ENCODE measurements at places on chromosomes 11 and 22.

DNA sequence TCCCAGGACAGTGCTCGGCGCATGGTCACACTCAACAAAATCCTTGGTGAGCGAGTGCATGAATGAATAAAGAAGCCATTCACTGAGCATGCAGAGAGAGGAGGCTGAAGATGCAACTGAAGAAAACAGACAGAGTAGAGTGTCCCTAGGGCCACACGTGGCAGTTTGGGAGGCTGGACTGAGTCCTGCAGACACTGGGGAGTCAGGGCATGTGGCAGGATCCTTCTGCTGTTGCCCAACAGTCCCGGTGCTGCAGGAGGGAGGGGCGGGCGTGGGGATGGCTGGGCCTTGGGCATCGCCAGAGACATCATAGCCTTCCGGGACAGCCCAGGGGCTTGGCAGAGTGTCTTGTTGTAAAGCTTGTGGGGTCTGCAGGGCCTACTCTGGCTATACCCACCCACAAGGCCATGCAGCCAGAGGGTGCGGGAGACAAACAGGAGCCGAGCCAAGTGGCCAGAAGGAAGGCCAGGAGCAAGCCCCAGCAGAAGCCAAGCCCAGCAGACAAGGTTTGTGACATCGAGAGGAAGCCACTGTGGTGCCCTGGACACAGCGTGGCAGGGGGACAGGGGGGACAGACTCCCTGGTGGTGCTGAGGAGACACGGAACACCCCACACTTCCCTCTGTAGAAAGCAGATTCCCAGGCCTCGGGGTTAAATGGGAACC, 26.7 kb upstream of the FBLN1 start:
- no peak for DNase-seq

- DNase-seq: no peak
Measured at GRCh38 chr11:1936781-1937615, 10.1 kb upstream of the MRPL23 start.

GRCh38 chr11:44167046-44167445, 71.6 kb downstream of the EXT2 start:
- DNase-seq: peak; percentile 68

- DNase-seq: no peak
Measured at GRCh38 chr11:31337806-31338205, 31.7 kb downstream of the DCDC1 start.

DNA sequence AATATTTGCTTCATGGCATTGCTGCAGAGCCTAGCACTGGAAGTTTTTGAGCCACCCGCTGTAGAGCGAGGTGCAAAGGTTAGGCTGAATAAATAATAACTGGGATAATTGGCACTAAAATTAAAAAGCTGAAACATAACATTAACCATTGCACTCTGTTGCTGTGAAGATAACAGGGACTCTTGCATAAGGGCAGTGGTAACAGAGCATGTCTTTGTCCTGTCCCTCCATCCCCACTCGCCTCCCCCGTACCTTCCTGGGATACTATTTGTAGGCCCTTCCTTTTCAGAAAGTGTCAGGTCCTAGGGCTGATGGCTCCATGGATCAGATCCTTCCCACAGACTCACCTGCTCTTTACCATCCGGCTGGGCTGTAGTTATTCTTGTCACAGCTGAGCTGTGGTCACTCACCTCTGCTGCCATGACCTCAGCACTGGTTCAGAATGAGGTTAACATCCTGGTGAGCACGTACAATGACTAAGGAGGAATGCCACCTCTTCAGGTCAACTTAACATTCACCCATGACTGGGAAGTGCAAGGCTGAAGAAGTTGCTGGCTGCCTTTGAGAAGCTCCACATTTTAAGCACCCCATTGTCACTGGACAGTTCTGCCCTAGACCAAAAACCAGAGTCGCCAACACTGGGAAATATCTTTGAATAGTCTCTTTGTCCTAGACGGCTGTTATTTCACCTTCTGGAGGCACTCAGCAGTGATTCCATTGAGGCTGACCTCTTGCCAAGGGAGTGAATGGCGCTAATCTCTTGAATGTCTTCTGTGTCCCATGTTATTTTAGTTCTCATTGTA, 103.2 kb upstream of the KIRREL3 start:
- DNase-seq: no peak

- no peak for DNase-seq
Measured at GRCh38 chr11:15278128-15278527, 163.4 kb downstream of the INSC start.

- DNase-seq: peak; percentile 93
Measured at GRCh38 chr22:27252282-27253049, 549.1 kb downstream of the MN1 start.

- no peak for DNase-seq
Measured at GRCh38 chr11:131851964-131852755, 481.7 kb downstream of the NTM start.

GRCh38 chr11:12402025-12402424, 24.7 kb downstream of the PARVA start:
- no peak for DNase-seq

DNA sequence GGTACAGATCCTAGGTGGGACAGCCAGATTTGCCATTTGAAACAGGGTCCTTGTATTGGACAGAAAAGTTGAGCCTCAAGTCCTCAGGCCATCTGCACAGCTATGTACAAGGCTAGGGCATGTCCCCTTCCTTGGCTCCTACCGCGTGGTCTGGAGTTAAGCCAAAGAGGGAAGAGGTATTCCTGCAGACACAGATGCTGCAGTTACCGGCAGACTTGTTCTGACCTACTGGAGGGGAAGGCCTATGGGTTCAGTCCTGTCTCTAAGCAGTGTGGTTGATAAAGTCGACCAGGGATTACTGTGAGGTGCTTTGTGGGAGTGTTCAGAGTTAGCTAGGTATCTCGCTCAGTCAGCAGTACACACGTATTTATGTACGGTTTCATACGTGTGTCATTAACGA, 180.6 kb downstream of the ADAMTS15 start:
- DNase-seq: no peak

- DNase-seq: no peak
Measured at GRCh38 chr11:122714484-122714883, 59.0 kb downstream of the UBASH3B start.

GRCh38 chr22:49660321-49660720, 167.4 kb downstream of the BRD1 start:
- no peak for DNase-seq

DNA sequence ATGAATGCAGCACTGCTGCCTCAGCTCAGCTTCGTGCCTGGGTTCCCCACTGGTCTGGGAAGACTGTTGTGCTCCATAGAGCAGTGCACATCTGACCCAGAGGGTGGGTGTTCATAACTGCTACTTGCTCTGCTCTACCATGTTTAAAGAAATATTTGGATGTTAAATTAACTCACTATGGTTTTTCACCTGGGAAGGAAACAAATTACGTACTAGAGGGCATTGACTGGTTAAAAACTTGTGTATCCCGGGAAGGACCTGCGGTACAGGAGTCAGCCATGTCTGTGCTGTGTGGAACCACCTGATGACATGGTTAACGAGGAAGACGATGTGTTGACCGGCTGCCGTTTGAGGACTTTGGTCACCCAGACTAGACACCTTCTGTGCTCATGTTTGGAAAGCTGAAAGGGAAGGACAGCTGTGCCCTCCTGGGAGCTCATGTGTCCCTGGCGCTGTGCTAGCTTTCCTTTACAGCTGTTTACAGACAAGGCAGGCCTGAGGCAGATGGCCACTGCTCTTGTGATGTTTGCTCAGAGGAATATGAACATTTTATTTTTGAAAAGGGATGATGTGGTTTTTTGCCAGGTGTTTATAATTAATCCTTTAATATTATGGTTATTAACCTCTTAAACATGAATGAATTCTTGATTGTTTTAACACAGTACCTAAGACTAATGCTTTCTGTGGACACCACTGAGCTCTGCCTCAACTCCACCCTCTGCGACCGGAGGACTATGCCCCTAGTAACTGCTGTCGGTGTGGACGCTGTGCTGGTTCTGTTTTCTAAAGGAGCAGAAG, 14.3 kb upstream of the AIFM3 start:
- no peak for DNase-seq

DNA sequence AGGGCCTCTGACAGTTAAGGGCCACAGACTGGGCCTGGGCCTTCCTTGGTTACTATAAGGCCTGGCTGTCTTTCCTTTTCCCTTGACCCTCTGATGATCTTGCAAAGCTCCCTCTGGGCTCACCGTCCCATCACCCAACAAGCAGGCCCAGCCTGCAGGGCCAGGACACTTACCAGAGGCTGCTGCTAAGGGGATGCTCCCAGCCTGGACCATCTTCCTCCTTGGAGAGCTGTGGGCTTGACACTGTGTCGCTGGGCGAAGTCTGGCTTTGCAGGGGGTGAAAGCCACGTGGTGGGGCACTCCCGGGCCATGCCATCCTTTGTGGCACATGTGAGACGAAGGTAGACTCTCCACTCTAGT, 3.9 kb downstream of the C11orf24 start:
- no peak for DNase-seq

DNA sequence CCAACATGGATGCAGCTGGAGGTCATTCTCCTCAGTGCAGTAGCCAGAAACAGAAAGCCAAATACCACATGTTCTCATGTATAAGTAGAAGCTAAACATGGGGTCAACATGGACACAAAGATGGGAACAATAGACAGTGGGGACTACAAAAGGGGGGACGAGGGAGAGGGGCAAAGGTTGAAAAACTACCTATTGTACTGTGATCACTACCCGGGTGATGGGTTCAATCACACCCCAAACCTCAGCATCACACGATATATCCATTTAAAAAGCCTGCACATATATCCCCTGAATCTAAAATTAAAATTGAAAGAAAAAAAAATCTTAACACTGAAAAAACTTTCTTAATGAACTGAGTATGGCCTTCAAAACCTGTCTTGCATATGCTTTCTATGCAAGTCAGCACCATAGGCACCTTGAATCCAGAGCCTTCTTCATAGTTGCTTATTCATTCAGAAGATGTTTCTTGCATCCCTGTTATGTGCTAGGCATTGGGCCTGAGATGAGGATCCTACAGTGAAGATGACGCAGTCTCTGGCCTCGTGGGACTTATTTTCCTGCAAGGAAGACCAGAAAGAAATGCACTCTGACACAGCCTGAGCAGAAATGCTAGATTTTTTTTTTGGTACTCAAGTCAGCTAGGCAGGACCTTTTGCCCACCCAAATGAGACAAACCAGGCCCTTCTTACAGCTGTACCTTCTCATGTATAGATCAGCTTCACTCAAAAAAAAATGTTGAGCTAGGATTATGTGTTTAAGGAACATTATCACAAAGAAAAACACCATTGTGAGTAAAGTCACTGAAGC, 21.0 kb downstream of the NNMT start:
- peak; percentile 83 for DNase-seq

DNA sequence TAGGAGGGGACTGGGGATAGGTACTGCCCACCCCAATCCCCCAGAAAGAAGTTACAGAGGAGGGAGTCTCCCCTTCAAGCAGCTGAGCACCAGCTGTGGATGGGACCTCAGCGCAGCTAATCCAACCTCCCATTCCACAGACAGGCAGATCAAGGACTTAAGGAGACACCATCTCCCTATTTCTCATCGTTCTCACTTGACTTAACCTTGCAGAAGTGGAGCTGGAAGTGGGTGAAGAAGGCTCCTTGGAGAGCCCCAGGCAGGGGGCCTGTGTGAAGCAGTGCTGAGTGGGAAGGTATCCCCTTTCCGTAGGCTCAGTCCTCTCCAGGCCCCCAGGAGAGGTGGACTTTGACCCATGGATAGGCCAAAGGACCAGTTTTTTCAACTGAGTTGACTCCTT, 27.3 kb downstream of the USP35 start:
- DNase-seq: no peak

GRCh38 chr11:66334605-66335442, 1.4 kb downstream of the RIN1 start:
- DNase-seq: no peak

GRCh38 chr11:121347813-121348212, 55.2 kb downstream of the SC5D start:
- no peak for DNase-seq

GRCh38 chr11:100942016-100942415, 187.6 kb downstream of the PGR start:
- no peak for DNase-seq
